Skin of body (tissue), 3 donors: ENCODE measurements at places on chromosomes 6 and 20. TPM values are rescaled to one million over a fixed set of nuclear protein-coding genes. Genes with fewer than 3 reads are reported as not detected.
A peak's percentile ranks its signal among the peaks of the same experiment; 100 is the strongest.

TRAPPC3L gene
- 0.49 TPM for total RNA-seq

- no peak for DNase-seq
Measured at GRCh38 chr20:37846573-37846972, 56.4 kb upstream of the VSTM2L start.

- no peak for DNase-seq
Measured at GRCh38 chr6:57029213-57029612, 17.3 kb upstream of the KIAA1586 start.

DNA sequence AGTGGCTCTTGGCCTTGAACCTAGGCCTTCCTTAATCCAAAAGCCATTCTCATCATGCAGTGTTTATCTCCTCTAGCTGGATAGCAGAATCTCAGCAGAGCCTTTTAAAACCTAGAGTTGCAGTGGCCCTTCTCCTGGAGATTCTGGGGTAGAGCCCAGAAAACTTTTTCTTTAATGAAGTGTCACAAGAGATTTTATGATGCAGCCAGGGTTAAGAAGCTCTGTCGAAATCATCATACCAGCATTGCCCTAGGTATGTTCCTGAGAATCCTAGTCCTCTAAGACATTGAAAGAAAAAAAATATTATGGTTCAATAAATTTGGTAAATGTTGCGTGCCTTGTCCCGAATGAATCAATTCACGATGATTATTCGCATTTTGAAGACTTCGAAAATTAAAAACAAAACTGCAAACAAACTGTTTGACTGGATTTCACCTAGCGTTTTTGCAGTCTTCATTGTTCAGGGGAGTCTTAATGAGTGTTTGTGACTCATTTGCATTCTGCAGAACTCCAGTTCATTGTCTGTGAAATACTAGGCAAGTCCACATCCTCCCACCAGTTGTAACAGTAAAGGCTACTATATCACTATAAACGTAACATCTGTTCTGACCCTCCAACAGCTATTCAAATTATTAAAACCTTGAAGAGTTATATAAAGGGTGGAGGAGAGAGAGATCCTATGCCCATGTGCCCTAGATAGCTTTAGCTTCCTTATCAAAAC, 198.6 kb downstream of the UST start:
- no peak for DNase-seq

CRISP2 gene
- not detected for total RNA-seq

SLPI gene
- total RNA-seq, result 52.0 TPM

GRCh38 chr6:167881327-167881726, 54.6 kb downstream of the AFDN start:
- no peak for DNase-seq

DNA sequence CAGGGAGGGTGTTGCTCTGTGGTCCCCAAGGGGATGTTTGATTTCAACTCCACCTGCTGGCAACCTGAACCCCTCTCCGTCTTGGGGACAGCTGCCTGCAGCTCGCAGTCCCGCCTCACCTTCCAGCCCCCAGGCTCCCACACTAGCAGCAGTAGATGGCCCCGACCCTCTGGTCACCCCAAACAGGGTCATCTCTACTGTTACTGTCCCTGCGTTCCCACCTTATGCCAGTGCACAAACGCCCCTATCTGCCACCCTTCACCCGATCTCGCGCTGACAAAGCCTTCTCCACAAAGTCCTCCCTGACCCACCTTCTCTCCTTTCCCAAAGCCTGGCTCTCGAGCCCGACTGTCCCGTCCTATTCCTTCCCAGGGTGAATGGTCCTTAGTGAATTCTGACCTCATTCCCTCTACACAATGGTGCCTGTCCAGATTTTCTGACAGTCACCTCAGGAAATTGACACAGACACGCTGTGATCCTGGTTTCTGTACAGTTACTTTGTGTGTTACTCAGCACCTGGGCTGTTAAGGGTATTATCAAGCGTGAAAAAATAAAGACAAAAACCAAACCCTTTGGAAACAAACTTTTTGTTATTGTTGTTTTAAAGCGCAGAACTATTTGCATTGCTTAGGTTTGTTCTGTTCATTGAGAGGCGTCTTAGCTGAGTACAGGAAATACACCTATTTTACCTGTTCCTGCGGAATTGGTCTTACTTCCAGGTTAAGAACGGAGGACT, 728 bp downstream of the FUT9 start:
- no peak for DNase-seq

GLP1R gene
- total RNA-seq, result 0.10 TPM

SCAF8 gene
- 46.2 TPM for total RNA-seq

SLC22A1 gene
- 0.59 TPM for total RNA-seq

COL21A1 gene
- total RNA-seq, result 79.8 TPM

- DNase-seq, result no peak
Measured at GRCh38 chr20:51607170-51607569, 64.7 kb upstream of the NFATC2 start.

- peak; percentile 54 for DNase-seq
Measured at GRCh38 chr6:169959136-169960002, 207.9 kb downstream of the ERMARD start.

DNA sequence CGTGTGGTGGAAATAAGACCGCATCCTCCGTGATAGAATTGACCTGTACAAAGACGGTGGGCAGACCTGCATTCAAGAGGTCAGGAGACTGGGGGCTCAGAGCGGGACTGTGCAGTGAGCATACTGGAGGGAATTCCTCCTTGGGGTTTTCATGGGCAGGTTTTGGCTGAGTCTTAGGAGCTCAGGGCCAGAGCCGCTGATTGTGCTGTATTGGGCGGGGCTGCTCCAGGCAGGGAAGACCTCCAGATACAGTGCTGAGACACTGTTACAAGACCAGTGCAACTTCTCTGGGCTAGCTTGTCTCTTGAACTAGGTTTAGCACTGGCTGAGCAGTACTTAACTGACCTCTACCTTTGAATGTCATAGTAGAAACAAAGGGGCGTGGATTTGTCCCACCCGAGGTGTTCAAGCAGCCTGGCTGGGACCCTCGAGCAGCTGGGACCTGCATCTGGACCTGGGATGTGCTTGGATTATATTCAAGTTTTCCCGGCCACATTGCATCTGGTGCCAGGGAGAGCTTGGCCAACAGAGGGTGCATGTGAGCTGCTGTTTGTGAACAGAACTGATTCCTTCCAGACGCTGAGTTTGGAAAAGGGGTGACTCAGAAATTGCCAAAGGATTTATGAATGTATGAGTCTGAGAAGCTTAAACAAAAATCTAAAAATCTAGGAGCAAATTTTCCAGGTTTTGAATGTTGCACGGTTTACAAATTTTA, 33.4 kb upstream of the SLC22A1 start:
- peak; percentile 87 for DNase-seq

DNA sequence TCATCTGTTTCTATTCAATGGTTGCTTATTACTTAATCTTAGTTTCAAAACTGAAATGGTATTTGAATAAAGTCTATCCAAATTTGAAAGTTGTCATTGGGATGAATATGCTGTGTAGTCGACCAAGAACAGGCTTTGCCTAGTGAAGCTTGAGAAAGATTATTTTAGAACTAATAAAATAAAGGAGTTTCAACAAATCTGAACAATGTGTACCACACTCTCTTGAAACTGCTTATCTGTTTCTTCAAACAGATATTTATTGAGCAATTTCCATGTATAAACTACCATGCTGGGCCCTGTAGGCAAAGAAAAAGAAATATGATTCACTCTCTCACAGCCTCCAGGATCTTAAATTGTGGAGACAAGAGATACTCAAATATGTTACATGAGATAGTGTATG, 174.4 kb downstream of the OGFRL1 start:
- DNase-seq, result no peak

DNA sequence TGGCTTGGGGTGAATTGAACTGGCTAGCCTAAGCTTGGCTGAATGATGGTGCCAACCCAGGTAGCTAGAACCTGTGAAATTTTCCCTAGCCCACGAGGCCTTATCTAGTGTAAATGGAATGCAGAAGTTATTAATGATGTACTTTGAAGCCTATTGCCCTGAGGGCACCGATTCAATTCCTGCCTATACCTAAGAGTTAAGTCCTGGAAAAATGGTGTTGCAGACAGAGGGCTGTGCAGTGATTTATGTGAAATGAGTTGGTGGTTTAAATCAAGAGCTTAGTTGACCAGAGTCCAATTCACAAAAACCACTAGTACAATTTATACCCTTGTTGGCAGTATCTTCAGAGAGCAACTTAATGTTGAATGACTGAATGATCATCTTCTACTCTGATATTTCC, 373.8 kb upstream of the JAG1 start:
- DNase-seq, result no peak

GRCh38 chr6:134584847-134585516, 267.1 kb upstream of the SGK1 start:
- DNase-seq, result no peak

GRCh38 chr6:169620171-169621130, 81.4 kb downstream of the WDR27 start:
- DNase-seq, result no peak

PKIB gene
- 4.4 TPM for total RNA-seq

DSP gene
- 467 TPM for total RNA-seq

GRCh38 chr20:61482056-61482887, 230.2 kb downstream of the CDH4 start:
- DNase-seq, result no peak

FAM209A gene
- not detected for total RNA-seq

- no peak for DNase-seq
Measured at GRCh38 chr20:46237227-46237626, 71.1 kb downstream of the CDH22 start.

- no peak for DNase-seq
Measured at GRCh38 chr20:50425076-50425475, 85.1 kb upstream of the PTPN1 start.

GRCh38 chr6:74912234-74912633, 293.6 kb downstream of the COL12A1 start:
- DNase-seq, result no peak

DNA sequence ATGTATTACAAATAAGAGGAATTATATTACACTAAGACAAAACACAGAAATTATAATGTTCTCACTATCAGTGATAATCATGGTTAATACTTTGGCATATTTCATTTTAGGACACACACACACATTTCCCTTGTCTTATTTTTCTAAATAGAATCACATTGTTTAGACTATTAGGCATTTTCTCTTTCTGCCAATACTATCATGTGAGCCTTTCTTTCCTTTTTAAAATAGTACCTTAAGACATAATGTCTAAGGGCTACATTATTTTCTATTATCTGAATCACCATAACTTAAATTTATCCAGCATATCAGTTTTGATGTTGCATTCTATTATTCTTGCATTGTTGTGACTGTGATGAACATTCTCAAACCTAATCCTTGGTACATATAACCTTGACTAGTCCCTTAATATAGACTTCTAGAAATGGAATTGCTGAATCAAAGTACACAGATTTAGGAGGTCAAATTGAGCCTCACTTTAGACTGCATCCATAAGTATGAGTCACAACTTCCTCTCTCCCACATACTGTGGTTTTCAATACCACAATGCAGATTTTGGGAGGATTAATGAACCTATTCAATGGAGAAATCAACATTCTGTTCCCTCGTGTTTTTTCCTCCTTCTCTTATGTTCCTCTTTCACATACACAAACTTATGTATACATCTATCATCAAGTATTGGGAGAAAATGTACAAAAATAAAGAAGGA, 212.6 kb downstream of the MOXD1 start:
- DNase-seq, result peak; percentile 11

SIRPB2 gene
- 1.8 TPM for total RNA-seq

DNA sequence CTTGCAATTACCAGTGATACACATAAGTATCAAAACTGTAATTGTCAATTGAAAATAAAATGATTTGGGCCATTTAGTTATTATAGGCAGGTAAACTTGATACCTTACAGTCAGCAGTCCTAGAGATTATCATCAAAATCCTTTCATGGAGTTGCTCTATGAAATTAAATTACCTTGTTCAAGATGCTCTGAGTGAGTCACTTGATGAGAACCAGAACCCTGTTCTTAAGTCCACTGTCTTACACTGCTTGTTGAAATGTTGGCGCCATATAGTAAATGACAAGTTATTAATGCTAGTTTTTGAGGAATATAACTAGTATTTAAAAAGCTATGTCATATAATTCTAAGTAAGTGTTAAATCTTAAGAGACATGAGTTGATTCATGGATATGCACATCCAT, 37.2 kb upstream of the BAG2 start:
- no peak for DNase-seq
